CD8-positive, alpha-beta T cell (primary cell): ENCODE measurements at places on chromosomes 11 and 22.
A peak's percentile ranks its signal among the peaks of the same experiment; 100 is the strongest.

DNA sequence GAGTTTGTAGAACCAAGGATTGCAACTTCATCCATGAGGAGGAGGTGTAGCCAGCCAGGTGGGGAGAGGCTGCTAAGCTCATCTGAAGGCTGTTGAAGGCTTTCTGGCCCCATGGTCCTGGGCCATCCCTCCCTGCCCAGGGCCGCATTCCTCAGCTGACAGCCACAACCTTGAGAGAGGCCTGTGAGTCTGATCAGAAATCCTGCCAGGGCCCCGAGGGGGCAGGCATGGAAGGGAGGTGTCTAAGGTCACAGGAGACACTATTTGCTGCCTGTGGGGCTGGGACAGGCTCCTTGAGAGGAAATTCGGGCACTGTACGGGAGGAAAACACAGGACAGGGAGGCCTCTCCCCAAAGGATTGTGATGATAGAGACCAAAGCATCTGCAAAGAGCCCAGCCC is 88.1 kb upstream of the IGLL5 start:
- DNase-seq: no peak

DNA sequence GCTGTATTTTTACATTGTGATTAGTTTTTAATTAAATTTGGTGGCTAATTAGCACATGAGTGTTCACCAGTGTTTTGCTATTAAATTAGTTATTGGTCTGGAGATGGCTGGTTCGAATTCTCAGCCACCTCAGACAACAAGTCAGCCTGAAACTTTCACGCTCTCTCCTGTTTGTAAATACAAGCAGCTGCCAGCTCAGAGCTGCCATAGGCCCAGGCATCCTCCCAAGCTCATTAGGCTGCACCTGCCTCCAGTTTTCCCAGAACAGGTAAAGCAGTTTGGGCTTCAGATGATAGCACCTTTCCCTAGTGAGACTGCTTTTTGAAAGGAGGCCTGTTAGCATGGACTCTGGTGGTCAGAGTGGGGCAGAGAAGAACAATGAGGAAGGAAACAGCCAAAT is 156.8 kb downstream of the NAV2 start:
- no peak for DNase-seq

DNA sequence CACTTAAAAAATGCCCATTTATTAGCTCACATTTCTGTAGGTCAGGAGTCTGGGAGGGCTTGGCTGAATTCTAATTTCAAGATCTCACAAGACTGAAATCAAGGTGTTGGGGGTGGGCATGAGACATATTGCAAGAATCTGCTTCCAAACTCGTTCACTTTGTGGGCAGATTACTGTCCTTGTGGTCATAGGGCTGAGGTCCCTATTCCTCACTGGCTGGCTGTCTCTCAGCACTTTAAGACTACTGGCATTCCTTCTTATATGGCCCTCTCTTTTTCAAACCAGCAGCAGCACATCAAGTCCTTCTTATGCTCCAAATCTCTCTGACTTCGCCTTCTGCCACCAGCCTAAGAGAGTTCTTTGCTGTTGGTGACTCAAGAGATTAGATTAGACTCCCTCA is 27.8 kb upstream of the MYOD1 start:
- no peak for DNase-seq

GRCh38 chr11:61112575-61112974 is 10.3 kb downstream of the CD5 start:
- DNase-seq: no peak

- peak; percentile 88 for DNase-seq
Observed at GRCh38 chr11:117817368-117818040, 7.0 kb downstream of the FXYD2 start.

- no peak for DNase-seq
Observed at GRCh38 chr11:57772562-57772961, 11.0 kb downstream of the CTNND1 start.

- no peak for DNase-seq
Observed at GRCh38 chr22:22698263-22698750, 53.9 kb downstream of the GGTLC2 start.

- no peak for DNase-seq
Observed at GRCh38 chr11:68298659-68299516, 13.5 kb upstream of the LRP5 start.

DNA sequence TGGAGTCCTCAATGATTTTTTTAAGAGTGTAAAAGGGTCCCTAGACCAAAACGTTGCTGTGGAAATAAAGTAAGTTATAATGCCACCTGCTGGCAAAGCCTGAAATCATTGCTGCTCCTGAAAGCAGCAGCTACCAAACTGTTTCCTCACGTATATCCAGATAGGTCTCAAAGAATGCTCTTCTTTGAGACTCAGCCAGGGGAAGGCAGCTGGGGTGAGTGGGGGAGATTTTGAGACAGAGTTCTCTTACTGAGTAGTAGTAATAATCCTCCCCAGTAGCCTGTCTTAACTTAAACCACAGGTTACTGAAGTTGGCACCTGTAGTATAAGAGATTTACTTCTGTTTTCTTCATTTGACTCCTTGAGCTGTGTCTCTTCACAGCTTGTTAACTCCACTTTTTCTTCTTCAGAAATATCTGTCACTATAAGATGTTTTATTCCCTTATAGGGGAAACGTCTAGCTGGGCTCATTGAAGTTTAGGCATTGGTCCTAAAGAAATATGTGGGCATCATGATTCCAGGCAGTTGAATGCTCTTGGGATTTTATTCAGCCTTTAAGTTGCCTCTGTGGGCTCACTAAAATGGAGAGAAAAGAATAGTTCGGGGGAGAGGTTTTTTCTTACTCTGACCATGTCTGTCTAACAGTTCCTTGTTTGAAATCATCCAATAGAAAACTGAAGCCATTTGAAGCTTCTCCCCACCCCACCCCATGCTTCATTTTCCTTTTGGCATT is 77.9 kb downstream of the BTBD10 start:
- DNase-seq: no peak

DNA sequence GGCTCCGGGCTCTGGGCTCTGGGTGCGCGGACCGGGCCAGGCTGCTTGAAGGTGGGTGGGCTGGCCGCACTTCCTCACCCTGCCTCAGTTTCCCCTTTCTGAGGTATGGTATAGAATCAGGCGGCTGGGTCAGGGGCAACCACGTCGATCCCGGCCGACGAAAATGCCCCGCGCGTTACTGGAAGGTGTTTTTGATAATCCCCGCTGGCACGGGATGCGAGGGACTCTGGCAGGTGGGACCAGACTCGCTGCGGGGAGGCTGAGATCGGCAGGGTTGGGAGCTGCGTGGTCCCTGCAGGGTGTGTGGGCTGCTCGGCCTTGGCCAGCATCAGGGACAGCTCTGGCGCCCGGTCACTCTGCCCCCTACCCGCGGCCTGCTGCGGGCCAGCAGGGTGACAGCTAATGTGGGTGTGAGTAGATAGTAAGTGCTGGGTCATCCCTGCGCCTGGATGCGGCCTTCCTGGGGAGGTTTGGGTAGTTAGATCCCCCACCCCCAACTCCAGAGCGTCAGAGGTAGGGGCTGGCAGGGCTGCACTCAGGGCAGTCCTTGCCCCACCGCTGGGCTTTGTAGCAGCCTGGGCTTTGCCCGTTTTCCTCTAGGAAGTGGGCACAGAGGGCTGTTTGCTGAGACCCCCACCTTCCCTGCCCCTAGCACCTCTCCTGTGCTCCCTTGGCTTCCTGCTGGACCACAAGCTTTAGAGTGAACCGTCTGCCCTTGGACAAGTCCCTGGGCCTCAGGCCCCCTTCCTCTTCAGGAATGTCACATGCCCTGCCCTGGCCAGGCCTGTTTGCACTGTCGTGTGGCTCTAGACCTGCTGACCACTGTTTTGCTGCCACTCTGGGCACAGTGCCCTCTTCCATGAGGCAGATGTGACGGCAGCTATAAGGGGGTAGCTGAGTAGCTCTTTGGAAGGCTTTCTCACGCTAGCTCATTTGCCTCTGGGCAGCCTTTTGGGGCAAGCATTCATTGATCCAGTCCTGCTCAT is 579 bp downstream of the TANGO2 start:
- no peak for DNase-seq

DNA sequence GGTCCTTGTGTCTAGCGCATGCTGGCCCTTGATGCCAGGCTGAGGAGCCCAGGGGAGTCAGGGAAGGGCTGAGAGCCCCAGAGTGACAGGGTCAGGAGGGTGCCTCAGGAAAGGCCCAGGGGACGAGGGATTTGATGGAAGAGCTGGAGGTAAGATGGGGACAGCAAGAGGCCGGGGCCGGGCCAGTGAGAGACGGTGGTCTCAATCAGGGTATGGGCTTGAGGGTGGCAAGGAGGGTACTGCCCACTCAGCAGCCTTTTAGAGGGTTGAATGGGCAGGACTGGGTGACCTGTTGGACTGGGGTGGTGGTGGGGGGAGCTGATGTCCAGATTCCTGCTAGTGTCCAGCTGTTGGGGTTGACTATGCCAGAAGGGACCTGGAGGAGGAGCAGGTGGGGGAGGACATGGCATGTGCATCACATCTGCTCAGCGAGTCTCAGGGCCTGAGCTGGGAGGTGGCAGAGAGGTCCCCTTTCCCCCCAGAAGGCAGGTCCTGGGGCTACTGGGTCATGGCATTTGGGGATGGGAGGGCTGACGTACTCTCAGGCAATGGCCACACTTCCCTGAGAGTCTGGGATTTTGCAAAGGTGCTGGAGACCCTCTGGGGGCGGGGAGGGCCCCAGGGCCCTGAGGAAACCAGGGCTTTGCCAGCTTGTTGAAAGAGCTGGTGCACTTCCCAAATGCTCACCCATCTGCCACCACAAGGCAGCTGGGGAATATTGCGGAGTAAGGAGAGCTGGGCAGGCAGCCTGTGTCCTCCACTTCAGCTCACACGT is 18.4 kb downstream of the MYO7A start:
- no peak for DNase-seq

- DNase-seq: peak; percentile 42
Observed at GRCh38 chr11:326842-327580, 6.4 kb upstream of the IFITM3 start.

DNA sequence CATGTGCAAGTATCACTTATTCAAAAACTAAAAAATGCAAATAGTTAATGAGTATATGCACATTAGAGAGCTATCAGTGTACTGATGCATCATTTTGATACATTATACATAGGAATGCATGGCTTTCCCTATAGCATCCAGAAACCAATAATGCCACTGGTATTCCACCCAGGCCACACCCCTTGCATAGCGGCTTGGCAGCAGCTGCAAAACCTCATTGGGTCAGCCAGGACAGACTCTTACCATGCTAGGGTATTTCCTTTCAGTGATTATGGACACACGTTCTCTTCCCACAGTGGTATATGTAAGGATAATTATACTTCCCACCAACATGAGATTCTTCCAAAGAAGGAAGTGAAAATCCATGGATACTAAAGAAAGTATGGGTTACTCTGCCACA is 145.9 kb upstream of the PITPNB start:
- DNase-seq: no peak

DNA sequence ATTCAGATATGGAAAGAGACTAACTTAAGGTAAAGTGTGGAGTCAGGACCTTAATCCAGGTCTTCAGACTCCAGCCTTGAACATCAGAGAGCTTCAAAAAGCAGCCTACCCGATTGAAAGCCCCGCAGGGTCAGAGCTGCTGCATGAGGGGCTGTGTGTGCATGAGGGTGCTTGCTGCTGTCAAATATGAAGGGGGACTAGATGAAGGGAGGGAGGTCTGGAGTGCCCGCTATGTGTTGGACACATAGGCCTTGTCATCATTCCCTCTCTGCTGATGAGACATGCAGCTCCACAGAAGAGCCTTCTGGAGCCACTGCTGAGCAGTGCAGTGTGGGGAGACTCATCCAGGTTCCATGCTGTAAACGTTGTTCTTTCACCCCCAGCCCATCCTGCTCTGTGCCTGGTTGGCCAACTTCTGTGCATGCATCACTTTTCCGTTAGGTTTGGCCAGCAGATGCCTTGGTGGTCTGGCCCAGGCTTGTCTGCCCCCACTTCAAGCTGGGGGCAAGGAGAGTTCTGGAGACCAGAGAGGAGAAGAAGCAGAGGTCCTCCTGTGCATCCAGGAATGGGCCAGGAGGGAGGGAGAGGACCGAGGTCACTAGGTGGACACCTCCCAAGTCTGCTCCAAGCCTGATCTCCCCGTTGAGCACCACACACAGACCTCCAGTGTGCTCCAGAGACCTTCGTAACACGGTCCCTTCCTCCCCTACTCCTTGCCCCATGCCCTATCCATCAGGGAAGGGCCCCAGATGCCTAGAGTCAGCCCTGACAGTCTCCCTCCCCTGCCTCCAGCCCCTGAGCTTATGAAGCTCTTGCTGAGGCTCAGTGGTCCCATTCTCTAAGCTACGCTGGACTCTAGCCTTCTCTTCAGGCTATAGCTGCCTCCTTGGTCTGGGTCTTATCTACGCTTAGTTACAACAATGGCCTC is 32.0 kb downstream of the LRRC32 start:
- DNase-seq: no peak

DNA sequence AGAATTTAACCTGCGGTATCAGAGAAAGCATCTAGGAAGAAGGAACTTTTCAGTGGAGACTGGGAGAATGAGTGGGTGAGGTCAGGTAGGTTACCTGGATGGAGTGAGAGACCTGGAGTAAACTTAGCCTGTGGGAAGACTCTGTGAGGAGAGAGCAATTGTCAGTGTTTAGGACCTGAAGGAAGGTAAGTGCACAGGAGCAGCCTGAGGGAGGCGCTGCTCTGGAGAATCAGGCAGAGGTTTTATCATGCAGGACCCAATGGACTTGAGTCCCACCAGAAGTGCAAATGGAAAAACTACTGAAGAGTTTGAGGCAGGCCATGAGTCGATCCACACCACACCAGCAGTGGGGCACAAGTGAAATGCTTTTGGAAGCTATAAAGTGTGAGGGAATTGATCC is 10.6 kb upstream of the IFTAP start:
- DNase-seq: no peak

GRCh38 chr11:12222055-12222792 is 111.8 kb downstream of the MICAL2 start:
- peak; percentile 47 for DNase-seq

GRCh38 chr11:57274904-57275498 is 38.0 kb upstream of the APLNR start:
- DNase-seq: no peak

DNA sequence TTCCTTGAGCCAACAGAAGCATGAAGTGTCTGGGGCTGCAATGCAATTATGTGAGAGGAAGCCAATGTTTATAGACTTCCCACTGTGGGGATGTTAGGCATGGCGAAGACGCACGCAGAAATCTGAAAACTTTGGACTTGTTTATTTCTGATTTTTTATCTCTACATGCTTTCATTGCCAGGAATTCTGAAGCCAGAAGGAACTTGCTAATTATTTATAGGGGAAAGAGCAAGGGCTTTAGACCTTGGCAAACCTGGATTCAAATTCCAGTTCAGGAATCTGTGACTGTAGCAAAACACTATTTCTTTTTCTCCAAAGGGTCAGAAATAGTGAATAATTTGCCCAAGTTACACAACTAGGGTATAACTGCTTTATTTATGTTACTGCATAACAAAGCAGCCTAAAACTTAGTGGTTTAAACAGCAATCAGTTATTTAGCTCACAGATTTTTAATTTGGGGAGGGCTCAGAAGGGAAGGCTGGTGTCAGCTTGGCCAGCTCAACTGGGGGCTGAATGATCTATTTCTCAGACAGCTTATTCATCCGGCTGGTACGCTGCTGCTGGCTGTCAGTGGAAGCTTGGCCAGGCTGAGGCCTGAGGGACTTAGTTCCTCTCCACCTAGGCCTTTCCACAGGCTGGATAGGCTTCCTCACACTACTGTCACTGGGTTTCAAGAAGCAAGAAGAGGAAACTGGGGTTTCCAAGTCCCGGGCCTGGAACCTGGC is 1.9 kb upstream of the OR6Q1 start:
- no peak for DNase-seq
